ENCODE measurements at places on chromosomes 2 and 18.

DNA sequence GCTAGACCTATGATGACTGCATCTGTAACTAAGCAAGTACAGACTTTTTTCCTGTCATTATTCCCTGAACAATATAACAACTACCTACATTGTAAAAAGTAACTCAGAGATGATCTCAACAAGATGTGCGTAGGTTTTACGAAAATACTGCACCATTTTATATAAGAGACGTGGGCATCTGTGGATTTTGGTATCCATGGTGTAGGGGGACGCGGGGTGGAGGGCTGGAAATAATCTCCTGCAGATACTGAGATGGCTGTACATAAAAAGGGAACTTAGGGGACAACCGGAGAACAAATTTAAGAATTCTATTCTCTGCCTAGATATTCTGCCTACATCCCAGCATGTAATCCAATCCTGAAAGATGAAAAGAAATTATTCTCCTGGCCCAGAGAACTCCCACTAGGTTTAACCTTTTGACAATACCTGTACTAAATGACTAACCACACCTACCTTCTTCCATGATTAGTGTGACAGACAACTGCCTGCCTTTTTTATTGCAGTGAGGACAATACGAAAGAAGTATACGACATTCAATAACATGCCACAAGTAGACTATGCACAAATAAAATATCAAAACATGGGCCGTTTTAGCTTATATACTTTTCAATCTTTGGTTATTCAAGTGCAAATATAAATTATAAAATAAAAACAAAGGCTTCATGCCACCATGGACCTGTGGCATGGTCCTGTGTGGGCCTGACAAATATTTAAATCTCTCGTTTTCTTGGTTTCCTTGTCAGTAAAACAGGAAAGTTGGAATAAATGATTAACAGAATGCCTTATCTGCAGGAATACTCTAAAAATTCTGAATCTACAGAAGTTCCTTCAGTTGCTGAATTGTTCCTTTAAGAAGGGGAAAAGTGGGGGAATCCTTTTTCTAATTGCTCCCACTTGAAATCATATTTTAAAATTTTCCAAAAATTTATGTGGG, 46.3 kb downstream of the RTN4 start:
- no peak for DNase-seq

GRCh38 chr2:233417282-233417681, 63.0 kb downstream of the DGKD start:
- DNase-seq = no peak

DNA sequence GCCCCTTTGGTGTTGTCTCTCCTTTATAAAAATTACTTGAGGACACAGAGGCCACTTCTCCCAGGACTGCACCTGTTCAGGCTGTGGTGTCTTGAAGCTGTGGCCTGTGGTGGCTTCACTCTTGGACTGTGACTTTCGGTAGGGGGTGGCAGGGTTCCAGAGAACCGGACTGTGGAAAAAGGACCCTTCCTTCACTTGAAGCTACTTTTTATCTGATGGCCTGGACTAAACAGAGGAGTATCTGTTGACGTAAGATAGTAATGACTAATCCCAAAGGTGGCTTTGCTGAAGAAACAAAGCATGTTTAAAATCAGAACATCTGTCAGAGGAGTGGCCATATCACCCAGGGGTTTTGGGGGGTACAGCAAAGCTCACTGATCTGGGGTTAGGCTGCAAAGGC, 60.8 kb downstream of the CENPO start:
- DNase-seq = no peak

- DNase-seq = no peak
Measured at GRCh38 chr2:178946494-178946893, 103.4 kb downstream of the CCDC141 start.

DNA sequence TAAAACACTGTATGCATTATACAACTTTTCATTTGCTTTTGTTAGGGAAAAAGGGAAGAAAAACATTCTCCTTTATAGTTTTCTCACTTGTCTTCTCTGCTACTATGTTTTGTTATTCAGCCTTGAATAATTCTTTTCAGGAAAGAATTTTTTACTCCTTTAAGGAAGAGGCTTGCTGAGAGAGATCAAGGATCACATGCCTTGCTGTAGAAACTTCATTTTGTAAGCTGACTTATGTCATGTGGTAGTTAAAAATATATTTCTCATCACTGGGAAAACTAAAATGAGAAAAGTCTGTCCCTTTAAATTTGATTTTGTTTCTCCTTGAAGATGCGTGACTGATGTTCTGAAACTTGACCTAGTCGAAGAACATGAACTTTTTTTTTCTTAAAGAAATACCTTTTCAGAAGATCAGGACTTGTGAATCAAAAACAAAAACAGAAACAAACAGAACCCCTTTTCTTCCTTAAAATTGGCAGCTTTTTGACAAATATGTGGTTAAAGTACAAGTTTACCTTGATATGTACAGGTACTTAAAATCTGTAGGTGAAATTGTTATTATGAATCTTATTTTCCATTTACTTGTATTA, 145.1 kb downstream of the COMMD1 start:
- no peak for DNase-seq

All from cerebellar cortex (tissue), 1 donor.